ENCODE measurements at places on chromosomes 4 and X. TPM values are rescaled to one million over a fixed set of nuclear protein-coding genes. Genes with fewer than 3 reads are reported as not detected.

Gene PPP1R3F
- 19.1 TPM for total RNA-seq

Gene SMARCA1
- total RNA-seq: 80.1 TPM

Gene SYP
- total RNA-seq: 121 TPM

Gene ALPK1
- 12.5 TPM for total RNA-seq

Gene FNIP2
- total RNA-seq: 86.1 TPM

Gene GSX2
- 2.8 TPM for total RNA-seq

Gene ADGRG4
- not detected for total RNA-seq

Gene AKAP4
- not detected for total RNA-seq

Gene SSX2
- total RNA-seq: not detected

Gene ZFP92
- 1.9 TPM for total RNA-seq
